T-cell (primary cell): ENCODE measurements at places on chromosomes 11 and 22.
A peak's percentile ranks its signal among the peaks of the same experiment; 100 is the strongest.

GRCh38 chr11:100329352-100329751 is 357.7 kb upstream of the ARHGAP42 start:
- no peak for DNase-seq

DNA sequence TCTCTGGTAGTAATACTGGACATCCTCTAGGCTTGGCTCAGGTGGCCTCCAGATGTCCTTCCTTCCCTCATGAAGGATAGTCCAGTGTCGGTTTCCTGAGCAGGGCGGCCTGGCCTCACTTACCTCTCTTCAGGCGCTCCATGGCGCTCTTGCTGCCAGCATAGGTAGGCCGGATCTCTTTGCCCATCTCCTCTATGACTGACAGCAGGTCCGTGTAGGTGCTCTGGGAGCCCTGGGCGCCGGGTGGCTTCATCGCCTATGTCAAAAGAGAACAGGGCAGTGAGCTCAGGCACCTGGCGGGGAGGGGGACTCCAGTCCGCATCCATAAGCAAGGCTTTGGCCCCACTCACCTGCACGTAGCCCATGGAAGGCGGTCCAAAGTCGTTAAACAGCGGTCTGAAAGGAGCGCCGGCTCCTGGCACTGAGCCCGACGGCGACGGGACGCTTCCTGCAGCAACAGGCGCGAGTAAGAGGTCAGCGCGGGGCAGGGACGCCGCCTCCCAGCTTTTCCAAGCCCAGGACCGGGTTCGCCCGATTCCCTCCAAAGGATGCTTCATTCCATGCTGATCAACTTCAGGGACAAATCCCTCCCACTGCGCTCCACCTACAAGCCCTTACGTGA is 609 bp downstream of the CDK2AP2 start:
- DNase-seq, result no peak

DNA sequence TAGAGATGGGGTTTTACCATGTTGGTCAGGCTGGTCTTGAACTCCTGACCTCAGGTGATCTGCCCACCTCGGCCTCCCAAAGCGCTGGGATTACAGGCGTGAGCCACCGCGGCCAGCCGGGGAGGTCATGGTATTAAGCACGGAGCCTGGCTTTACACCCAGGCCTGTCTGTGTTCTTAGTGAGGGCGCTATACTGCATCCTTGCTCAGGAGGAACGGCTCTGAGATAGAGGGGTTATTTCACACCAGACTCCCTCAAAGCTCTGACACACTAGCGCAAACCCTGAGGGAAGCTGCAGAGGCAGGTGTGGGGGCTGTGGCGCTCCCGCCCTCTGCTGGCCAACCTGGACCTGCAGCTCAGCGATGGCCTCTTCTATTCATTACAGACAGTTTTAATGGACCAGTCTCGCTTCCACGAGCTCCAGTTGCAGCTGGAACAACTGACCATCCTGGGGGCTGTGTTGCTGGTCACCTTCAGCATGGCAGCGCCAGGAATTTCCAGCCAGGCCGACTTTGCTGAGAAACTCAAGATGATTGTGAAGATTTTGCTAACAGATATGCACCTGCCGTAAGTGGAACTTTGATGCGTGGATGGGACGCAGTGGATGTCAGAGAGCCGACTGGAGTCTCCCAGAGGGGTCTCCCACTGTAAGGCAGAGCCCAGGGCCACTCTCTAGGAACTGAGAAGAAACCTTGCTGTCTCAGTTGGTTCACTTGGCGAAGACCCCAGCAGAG is 26.2 kb downstream of the TCP11L1 start:
- DNase-seq, result peak; percentile 59

DNA sequence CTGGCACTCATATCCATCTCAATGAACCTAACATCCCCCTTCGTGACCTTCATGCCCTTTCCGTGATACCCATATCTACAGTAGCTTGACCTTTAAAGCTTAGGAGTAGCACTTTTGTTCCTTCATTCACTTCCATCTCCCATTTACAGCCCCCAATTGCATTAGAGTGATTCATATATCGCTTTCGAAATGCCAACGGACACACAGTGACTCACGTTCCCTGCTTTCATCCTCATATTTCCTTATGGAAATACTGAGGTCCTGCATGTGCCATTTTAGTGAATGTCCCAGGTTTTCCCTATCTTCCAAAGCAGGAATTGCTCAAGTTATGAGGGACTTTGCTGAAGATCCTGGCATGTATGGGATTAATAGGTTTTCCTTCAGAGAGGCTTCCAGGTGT is 44.3 kb upstream of the CEP126 start:
- no peak for DNase-seq

DNA sequence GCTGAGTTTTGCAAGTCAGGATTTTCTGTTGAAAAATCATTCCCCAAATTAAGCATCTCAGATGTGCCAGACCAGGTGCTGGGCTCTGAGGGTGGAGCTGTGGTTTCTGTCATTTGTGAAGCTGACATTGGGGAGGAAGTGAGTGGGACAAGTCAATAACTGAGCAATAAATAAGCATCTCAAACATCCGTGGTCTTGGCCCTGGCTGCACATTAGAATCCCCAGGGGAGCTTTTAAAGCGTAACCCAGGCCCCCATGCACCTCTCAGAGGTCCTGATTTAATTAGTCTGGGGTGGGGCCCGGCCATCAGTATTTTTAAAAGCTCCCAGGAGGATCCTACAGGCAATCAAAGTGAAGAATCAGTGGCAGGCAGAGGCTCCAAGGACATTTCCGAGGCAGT is 420.0 kb downstream of the MN1 start:
- DNase-seq, result no peak

DNA sequence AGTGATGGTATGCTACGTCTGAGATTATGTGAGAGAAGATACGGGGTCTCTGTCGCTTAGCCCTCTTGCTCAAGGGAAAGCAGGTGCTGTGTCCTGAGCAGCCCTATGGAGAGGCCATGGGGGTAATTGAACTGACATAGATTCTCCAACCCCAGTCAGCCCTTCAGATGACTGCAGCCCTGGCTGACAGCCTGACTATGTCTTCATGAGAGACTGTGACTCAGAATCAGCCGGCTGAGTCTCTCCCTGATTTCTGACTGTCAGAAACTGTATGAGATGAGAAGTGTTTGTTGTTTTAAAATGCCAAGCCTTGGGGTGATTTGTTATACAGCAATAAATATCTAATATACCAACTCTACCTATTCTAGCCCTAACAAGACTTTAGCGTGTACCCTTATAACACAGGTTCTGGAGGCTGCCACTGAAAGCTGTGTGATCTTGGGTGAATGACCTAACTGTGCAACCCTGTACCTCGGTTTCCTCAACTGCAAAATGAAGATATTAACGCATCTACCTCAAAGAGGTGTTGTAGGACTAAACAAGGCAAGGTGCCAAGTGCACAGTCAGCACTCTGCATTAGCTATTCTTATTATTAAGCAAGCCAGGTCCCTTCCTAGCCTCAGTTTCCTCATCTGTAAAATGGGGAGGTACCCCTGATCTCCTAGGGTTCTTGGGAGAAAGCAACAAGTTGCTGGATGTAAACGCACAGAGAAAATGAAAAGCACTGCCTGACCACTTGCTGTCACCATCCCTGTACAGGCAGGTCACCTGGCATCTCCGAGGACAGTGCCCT is 24.9 kb downstream of the SLC43A1 start:
- no peak for DNase-seq

GRCh38 chr11:68107689-68108088 is 13.5 kb downstream of the CHKA start:
- no peak for DNase-seq
